ENCODE measurements at places on chromosomes 1 and 21.

DNA sequence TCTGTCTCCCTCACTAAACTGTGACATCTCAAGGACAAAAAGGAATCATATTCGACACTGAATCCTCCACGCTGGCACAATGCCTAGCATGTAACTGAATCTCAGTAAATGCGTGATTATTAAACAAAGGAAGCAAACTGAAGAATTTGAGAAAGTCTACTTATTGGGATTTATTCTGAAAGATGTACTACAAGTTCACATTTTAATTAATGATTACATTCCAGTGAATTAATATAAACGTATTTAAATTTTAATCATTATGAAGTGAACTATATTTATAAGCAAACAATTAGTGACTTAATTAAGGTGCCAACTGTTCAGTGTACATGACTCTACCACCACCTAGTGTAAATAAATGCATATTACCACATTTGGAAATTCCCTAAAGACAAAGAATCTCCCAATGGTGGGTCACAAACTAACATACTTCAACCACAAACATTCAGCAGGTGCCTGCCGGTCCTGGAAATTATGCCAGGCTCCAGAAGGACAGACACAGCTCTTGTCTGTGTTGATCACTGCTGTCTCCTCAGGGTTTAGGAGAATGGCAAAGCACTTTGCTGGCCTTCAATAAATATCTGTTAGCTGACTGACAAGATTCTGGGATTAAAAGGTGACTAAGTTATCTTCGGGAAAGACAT is 56.3 kb downstream of the SMYD3 start:
- peak; percentile 27 for DNase-seq

DNA sequence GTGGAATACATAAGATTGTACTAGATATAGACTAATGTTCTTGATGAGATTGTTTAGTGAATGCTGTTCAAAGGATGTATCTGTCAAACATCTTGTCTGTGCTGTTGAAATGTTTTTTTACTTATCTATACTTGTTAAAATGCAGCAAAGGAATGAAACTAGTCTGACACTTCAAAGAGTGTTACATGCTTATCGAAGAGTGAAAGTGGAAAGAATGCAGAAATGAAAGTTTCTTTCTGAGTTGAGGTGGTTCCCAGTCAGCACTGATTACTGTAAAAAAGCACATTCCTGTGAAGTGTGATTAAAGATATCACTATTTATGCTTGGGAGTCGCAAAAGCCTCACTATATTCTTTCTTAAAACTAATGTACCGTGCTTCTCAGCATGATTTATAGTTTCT is 1225.2 kb downstream of the NCAM2 start:
- DNase-seq = no peak

GRCh38 chr1:66022904-66023620 is 230.4 kb downstream of the PDE4B start:
- peak; percentile 10 for DNase-seq

GRCh38 chr1:163162381-163162914 is 40.3 kb downstream of the RGS5 start:
- peak; percentile 79 for DNase-seq

- DNase-seq = peak; percentile 20
These were observed 129.0 kb upstream of the CAMK1G start for GRCh38 chr1:209454340-209454994.

DNA sequence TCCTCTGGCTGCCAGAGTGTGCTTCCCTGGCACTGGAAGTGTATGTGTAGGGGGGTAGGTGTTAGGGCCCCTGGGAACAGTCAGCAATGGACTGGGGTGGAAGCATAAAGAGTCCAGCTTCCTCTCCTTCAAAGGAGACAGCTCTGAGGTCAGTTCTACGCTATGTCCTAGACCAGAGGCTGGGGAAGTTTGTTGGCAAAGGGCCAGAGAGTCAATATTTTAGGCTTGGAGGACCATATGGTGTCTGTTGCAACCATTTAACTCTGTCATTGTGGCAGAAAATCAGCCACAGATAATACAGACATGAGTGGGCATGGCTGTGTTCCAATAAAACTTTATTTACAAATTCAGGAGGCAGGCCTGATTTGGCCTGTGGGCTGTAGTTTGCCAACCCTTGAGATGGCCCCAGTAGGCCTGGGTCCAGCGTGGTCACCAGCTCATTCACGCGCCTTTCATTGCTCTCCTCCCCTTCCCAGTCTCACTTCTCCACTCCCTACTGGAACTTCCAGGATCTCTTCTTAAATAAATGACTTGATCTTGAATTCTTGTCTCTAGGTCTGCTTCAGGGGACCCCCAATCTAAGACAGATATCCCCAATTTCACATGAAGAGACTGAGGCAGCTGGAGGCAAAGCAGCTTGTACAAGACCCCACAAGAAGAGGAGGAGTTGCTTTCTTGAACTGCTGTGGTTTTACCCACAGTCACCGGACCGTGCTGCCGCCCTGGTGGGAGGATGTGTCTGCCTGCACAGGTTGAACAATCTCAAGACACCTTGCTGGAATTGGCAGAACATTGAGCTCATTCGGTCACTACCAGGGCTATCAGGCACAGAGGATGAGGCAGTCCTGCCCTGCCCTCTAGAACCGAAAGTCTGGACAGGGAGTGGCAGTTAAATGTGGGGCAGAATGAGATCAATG is 162.4 kb upstream of the POU3F1 start:
- peak; percentile 18 for DNase-seq

- no peak for DNase-seq
These were observed 11.7 kb downstream of the IFFO2 start for GRCh38 chr1:18944810-18945209.

GRCh38 chr1:223500560-223501425 is 107.6 kb downstream of the CCDC185 start:
- DNase-seq = peak; percentile 83

DNA sequence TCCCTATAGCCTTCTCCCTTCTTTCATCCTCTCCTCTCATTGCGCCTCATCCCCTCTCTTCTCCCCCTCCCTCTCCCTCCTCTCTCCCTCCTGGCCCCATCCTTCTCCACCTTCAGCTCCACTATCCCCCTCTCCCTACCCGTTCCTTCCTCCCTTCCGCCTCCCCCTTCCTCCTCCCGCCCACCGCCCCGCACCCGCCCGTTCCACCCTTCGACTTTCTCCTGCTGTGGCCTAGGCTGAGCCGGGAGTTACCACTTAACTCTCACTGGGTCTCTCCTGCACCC is 1.6 kb downstream of the NPR1 start:
- DNase-seq = no peak

DNA sequence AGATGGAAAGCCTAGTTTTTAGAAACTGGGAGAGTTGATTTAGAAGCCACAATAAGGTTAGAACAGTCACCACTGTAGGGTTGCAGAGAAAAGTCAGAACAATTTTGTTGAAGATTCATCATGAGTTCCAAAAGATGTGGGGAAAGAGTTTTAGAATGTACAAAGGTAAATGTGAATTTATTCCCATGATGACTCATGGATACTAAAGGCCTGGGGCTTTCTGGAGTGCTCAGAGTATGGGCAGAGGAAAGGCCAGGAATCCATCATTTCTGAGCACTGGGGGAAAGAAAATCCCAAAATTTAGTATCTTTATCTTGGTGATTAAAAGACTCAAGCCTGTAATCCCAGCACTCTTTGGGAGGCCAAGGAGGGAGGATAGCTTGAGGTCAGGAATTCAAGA is 17.8 kb downstream of the YBX1 start:
- no peak for DNase-seq

GRCh38 chr21:41598561-41599431 is 90.8 kb upstream of the TMPRSS2 start:
- DNase-seq = no peak

DNA sequence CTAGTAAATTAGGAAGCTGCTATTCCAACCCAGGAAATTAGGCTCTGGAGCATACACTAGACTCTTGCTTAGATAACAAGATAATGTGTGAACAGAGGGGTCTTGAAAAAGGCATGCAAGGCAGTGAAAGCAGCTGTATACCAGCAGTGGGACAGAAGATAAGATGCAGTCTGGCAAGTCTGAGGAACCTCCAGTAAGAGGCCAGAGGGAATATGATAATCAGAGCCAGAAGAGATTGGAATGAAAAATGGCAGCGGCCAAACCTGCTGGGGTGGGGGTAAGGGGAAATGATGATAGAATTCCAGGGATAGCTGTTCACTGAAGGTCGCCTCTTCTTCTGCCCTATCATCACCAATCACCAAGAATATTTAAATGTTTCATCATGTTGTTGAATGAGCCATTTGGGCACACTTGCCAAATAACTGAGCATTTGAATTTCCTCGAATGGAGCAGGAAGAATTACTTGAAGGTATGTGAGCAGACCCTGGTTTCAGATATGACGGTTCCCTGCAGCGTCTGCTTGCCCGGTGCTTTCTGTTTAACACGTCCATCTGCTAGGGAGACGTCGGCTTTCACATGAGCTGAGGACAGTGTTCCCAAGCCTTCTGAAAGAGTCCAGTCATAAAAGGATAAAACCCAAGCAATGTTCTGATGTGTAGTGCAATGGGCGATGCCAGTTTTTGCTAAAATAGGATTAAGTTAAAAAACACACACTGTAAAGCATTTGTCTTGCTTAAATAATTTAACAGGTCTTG is 173.3 kb downstream of the RWDD3 start:
- no peak for DNase-seq

DNA sequence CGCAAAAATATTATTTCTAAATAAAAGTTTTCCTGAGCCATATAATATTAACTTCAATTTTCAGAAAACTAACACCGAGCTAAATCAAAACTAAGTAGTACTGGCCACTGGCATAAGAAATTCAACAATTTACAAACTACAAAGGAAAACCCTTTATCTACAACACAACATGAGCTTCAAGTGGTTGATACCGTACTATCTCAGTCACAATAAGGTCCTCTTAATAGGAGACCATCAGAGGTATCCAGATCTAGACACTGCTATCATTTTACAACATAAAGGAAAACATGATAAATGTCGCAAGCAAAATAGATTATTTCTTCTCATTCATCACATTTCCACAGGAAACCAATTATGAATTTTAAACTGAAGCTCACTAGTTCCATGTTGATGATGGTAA is 39.5 kb downstream of the GATAD2B start:
- DNase-seq = no peak

GRCh38 chr1:163459539-163459938 is 137.8 kb downstream of the NUF2 start:
- no peak for DNase-seq

DNA sequence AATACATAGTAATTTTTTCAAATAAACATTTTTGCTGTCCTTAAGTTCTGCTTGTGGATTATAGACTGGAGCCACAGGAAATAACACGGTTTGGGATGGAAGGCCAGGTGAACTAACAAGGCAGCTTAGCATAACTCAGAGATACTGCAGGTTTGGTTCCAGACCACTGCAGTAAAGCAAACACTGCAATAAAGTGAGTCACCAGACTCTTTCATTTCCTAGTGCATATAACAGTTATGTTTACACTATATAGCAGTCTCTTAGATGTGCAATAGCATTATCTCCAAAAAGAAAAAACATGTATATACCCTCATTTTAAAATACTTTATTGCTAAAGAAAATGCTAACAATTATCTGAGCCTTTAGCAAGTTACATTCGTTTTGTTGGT is 22.0 kb downstream of the LRRC42 start:
- DNase-seq = no peak

- peak; percentile 62 for DNase-seq
These were observed 21.2 kb downstream of the HFM1 start for GRCh38 chr1:91383456-91383855.

DNA sequence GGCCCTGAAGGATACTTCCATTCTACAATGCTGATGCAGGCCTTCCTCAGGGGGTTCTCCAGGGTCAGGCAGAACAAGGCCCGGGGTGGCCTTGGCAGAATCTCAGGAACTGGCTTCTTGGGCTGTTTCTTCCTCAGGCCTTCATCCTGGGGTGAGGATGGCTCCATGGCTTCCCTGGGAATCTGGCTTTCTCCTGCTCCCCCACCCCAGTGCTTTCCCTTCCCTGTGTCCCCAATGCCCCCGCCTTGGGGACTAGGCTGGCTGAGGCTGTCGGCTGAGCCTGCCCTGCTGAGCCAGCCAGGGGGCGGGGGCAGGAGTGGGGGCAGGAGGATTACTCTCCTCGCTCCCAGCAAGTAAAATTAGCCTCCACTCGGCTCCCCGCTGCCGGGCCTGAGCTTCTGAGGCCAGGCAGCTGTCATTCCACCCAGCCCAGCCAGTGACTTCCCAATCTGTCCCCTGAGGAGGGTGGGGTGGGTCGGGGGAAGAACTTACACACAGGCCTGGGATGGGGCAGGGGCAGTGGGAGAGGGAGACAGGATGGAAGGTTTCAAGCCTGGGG is at the start of gene CACNA1S:
Gene CACNA1S, minus strand, starts transcription at position 254 of the 559 bp plus-strand sequence. Its CDS starts 87 bp downstream, at position 167.
- no peak for DNase-seq

- no peak for DNase-seq
These were observed 38.3 kb upstream of the TARBP1 start for GRCh38 chr1:234517110-234517802.

DNA sequence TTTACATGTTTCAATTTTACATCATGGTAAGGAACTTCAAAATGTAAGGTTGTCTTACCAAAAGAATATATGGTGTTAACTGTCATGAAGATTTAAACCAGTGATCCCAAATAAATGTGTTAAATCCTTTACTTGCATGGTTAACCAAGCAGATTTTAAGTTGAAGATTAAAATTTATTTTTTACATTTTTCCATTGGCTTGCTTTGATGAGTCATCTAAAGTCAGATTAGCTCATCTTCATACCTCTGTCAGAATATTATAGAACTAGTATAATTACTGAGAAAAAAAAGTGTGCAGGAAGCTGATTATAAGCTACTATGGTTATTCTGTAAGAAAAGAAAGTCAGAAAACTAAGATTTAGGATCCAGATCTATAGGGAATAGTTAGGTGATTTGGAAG is 95.3 kb upstream of the DPH5 start:
- DNase-seq = no peak

DNA sequence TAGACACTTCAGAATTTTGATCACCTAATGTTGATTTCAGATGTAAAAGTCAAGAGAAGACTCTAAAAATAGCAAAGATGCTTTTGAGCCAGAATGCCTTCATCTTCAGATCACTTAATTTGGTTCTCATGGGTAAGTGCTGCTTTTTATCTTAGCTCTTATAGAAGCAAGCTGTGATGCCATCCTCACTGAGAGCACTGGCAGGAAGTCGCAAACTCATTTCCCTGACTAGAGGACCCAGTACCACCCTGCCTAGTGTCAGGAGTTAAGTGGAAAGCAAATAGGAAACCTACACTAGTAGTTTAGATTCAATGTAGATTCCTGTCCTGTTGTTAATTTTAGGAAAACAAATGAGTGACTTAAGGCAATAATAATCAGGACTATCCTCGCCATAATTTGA is 12.1 kb downstream of the IFNAR2 start:
- DNase-seq = no peak

DNA sequence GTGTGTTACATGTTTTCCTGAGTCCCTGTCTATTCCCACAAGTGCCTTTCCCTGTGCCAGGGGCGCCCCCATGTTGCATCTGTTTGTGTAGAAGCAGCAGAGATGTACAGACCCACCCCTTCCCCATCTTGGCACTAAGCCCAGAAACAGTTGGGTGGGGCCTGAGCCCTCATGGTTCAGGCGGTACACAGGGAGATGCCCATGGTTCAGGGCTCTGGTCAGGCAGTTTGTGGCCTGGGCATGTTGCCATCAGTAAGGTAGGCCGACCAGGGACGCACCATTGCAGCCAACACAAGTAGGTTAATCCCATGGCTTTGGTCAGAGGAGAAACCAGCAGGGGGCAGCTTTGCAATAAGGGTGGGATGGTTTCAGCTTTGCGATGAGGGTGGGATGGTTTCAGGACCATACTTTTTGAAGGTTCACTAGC is 914 bp upstream of the ADGRB2 start:
- DNase-seq = no peak
